Memory B cell (primary cell): ENCODE measurements at places on chromosomes 1 and 21.
A peak's percentile ranks its signal among the peaks of the same experiment; 100 is the strongest.

DNA sequence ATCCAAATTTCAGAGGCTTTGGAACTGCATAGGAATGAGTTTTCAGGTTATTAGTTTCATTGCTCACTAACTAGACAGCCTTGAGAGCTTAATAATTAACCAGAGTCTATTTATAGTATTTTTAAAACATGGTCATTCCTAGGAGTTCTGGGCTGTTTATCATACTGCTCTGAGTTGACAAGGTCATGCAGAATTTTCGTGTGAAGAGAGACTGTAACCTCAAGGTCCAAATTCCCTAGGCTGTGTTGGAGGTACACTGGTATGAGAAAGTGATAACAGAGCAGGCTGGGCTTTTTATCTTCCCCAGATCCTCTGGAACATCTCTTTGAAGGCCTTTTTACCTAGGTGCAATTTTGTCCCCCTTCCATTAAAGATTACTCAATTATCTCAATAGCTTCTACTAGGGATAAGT is 736.3 kb downstream of the LTN1 start:
- no peak for DNase-seq

DNA sequence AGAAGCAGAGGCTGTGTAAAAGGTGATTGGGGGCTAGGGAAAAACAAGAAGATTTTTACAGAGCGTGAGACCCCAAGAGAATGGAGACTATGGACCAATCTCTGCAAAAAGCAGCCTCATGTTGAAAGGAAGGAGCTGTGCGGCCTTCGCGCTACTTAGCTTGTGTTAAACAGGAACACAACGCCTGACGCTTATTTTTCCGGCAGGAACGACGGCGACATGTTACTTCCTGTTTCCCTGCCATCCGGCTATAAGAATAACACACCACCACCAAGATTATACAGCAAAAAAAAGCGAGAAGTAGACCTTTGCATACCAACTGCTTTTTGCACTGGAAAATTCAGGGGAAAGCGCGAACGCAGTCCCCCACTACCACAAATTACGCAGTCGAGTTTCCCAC is 272.7 kb downstream of the FAM72C start:
- DNase-seq = no peak

- DNase-seq = no peak
Observed at GRCh38 chr1:53592521-53592982, 133.4 kb downstream of the DMRTB1 start.

- no peak for DNase-seq
Observed at GRCh38 chr1:112506731-112507130, 2.0 kb upstream of the WNT2B start.

DNA sequence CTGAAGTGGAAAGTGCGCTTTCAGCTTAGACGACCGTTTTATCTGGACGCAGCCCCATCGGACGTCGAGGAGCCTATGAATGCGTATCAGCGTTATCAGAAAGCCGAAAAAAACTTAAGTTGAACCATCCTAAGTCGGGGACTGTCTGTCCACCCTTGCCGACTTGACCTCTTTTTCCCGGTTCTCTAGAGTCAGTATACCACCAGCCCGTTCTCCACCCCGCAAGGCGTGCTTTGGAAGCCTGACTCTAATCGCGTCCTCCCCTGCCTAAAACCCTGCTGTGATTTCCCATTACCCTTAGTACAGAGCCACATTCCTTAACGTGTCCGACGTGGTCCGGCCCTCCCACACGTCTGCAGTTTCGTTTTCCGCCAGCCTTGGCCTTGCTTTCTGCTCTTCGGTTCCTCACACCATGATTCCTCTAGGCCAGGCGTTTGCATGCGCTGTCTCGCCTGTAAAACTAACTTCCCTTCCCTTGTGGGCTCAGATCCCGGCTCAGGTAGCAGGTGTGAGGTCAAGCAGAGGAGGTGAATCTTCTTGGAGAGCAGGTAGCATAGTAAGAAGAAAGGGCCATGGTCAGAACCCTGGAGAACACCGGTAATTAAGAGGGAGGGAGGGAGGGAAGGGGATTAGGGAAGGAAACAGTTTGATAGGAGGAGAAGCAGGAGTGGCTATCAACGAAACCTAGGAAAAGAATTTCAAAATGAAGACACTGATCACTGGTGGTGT is 865 bp downstream of the ADPRS start:
- no peak for DNase-seq

DNA sequence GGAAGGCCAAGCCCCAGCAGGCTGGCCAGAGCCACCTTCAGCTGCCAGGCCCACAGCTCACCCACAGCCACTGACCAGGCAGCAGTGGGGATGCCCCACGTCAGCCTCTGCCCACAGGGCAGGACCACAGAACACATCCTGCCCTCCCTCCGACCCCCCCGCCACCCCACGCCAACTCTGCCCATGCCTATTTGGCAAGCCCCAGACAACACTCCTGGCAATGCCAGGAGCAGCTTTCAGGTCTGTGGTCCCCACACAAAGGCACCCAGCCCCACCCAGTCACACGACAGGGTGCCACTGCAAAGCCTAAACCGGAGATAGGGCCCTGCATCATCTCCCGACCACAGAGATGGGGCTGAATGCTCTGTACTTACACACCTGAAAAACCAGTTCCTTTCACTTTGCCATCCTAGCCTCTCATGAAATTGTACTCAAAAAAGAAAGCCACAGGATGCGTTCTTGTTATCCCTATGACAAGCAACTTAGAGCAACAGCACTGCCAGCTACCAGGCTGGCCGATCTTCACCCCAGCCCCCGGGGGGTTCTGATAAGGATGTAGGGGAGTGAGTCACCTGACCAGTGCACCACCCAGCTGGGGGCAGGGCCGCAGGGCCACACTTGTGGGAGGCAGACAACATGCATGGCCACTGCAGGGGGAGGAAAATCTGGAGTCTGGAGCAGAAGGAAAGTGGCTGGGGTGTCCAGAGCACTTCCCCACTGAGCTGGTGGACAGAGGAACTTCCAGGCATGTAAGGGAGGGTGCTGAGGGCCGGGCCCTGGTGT is 36.2 kb downstream of the UBE2G2 start:
- DNase-seq = no peak

GRCh38 chr1:145827966-145828365 is 4.0 kb downstream of the POLR3C start:
- DNase-seq = no peak

DNA sequence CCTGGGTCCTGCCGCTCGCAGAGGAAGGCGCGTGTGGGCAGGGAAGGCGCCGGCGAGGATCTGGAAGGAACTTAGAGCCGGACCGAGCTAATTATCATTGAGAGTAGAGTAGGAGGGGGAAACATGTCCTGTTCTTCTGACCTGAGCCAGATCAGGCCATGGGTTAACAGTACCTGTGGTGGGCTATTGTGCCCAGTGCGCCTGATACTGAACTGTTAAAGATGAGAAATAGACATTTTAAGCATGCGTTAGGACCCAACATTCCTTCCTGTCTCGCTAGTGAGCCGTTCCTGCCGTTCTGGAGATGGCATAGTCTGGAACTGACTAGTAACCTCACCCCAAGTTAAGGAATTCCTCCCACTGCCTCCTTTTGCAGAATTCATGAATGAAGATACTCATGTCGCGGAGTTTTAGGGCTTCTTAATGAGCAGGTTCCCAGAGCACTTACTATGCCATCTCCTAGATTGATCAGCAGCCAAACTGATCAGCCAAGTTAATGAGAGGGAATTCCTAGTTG is 870 bp downstream of the STRIP1 start:
- no peak for DNase-seq

- no peak for DNase-seq
Observed at GRCh38 chr1:57591842-57592241, 168.0 kb upstream of the DAB1 start.

DNA sequence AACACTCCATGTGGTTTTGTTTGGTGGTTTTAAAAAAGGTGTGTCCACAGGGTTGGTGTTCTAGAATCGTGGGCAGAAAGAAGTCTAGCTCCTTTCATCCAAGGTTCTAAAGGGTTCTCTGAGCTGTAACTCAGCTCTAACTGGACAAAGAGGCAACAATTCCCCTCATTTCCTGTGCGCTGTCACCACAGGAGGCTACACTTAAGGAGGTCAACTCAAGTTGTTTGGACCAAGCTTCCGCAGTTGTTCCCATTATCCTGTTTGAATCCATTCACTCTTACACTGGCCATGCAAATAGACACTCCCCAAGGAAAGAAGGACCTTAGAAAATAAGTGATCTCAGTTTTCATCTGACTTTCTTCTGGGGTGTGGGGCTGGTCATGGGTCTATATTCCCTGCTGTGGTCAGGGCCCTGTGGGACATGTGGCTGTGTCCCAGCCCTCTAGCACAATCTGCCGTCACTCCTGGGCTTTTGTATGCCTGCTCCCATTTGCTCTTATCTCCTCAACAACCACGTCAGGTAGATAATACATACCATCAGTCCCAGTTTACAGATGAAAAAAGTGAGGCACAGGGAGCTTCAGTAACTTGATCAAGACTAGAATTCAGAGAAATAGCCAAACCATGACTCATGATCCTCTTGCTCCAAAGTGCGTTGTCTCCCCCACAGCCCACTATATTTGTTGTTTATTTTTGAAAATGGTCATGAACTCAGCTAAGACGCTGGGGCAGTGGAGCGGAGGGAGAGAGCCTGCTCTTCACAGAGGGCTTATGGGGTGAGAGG is 103.6 kb downstream of the RHOU start:
- DNase-seq = no peak

DNA sequence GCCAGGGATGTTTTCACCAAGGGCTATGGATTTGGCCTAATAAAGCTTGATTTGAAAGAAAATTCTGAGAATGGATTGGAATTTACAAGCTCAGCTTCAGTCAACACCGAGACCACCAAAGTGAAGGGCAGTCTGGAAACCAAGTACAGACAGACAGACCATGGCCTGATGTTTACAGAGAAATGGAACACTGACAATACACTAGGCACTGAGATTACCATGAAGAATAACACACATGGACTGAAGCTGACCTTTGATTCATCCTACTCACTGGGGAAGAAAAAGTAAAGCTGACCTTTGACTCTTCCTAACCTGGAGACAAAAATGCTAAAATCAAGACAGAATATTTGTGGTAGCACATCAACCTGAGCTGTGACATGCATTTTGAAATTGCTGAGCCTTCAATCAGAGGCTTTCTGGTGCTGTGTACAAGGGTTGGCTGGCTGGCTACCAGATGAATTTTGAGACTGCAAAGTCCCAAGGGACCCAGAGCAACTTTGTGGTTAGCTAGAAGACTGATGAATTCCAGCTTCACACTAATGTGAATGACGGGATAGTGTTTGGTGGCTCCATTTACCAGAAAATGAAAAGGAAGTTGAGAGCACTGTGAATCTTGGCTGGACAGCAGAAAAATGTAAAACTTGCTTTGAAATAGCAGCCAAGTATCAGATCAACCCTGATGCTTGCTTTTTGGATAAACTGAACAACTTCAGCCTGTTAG is 190.4 kb upstream of the KCTD3 start:
- DNase-seq = no peak

- DNase-seq = peak; percentile 25
Observed at GRCh38 chr1:178093951-178094738, at the start of gene RASAL2. Gene RASAL2, plus strand, starts transcription at chr1:178094104. Its CDS starts 389 bp downstream, at chr1:178094493.

DNA sequence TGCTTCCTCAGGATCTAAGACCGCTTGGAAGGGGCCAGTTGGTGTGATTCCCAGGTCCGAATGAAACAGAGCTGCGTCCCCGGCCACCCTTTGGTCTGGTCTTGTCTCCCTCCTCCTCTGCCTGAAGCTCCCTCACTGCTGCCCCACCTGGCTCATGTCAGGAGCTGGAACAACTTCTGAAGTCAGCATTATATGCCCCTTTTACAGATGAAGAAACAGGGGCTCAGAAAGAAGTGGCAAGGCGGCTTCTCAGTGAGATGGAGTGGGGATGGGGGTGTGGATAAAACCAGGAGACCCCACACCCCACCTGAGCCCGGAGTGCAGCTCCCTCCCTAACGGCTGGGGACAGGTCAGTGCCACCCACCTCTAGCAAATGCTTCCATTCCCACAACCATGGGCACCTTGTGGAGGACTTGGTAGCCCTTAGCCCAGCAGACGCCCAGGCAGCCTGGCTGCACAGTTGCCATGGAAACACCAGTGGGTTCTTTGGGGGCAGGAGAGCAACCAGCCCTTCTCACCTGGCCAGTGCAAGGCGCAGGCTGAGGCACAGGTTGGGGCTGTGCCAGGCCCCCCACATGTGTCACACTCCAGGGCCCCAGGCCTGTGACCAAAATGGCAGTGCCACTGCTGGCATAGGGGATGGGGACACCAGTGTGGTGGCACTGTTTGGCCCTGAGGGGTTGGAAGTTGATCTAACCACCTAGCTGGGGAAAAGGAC is 31.9 kb upstream of the ECE1 start:
- no peak for DNase-seq

DNA sequence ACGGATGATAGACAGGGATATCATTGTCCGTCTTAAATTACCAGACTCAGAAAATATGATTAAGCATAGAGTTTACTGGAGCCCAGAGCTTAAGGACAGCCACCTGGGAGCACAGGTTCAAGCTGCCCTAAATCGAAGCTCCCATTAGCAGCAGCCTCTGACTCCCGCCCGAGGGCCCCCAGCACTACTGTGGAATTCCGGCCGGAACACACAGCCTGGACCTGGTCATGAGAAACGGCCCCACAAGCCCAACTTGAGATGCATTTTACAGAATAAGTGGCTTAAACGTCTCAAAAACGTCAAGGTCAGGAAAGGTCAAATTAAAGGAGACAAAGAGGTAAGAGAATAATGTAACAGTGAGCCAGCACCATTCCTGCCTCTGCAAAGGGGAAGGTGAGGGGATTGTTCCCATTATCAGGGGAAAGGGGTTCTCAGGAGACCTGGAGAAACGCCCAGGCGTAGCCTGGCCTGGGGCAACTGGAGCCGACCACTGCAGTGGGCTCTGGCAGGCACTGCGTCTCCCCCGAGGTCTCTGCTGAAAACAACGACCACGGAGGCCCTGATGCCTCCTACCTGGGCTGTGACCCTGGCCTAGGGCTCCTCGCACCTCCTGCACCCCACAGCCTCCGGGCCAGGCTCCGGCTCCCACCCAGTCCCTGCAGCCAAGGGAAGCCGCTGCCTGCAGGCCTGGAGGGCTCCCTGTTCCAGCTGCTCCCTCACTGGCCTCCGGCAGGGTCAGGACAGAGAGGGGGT is 11.5 kb upstream of the COL6A1 start:
- no peak for DNase-seq

GRCh38 chr1:223556414-223557129 is 108.9 kb downstream of the CAPN8 start:
- DNase-seq = peak; percentile 2

- no peak for DNase-seq
Observed at GRCh38 chr21:44686843-44687561, 5.0 kb upstream of the KRTAP12-1 start.

- no peak for DNase-seq
Observed at GRCh38 chr1:219257751-219258150, 84.1 kb downstream of the LYPLAL1 start.

- DNase-seq = no peak
Observed at GRCh38 chr1:234143681-234144080, 229.6 kb upstream of the COA6 start.

GRCh38 chr1:187264995-187265602 is 436.4 kb downstream of the PLA2G4A start:
- DNase-seq = no peak

- DNase-seq = no peak
Observed at GRCh38 chr1:105398909-105399308, 1649.2 kb downstream of the AMY1C start.

DNA sequence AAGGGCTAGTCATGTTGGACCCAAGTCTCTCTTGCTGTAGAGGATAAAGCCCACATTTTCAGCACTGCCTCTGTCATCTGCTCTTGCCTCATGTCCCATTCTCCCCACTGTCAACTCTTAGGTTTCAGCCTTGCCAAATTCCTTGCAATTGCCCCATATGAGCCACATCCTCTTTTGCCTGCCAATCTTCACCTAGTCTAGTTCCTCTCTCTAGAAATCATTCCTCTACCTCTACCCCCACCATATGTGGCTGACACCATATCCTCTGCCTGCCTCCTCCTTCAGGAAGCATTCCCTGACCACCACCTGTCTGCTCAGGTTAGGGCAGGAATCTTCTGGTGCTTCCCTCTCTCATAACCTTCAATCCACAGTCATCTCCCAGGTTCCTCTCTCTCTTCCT is 38.2 kb downstream of the SLC9A1 start:
- no peak for DNase-seq
